Inflammatory macrophage treated with lipopolysaccharide for 1 hour (primary cell): ENCODE measurements at places on chromosomes 3 and 15.
A peak's percentile ranks its signal among the peaks of the same experiment; 100 is the strongest.

GRCh38 chr15:77967798-77968197 lies 109.7 kb downstream of the TBC1D2B start:
- no peak for DNase-seq

- DNase-seq, result no peak
Measured at GRCh38 chr3:122232485-122232884, 49.0 kb downstream of the CASR start.

DNA sequence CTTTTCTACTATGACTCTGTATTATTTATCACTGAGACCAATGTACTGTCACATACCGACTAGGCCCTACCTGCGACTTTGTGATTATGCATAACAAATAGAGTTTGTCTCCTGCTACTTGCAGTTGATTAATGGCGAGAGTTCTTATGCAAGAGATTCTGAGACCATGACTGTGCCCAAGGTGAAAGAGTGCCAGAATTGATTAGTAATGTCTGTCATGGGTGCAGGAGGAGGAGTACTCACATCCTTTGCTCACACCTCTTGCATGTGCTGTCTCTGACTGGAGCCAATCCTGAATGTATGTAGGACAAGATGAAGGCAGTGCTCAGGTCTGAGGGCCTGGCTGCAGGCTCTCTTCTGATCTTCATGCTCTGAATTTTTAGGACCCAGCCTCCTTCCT lies 260.7 kb downstream of the THSD4 start:
- DNase-seq, result no peak

DNA sequence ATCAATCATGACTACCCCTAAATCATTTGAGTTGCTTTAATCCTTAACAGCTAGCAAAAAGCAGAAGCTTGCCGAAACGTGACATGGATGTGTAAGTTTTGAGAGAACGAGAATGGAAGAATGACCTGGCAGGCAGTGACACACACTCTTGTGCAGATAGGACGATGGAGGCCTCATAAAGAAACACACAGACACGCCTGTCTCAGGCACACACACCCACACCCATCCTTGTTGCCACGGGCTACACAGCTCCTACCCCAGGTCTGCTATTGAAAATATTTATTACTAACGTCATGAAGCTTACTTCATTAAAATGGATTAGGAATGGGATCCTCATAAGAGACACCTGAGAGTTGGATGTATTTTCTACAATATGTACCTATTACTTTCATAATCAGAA lies 8.5 kb downstream of the MYO5C start:
- no peak for DNase-seq

GRCh38 chr15:66706840-66707239 lies 4.8 kb downstream of the SMAD6 start:
- DNase-seq, result no peak

GRCh38 chr3:169143506-169143905 lies 520.0 kb downstream of the MECOM start:
- DNase-seq, result no peak

GRCh38 chr3:163490119-163490518 lies 1588.2 kb downstream of the SI start:
- peak; percentile 27 for DNase-seq

DNA sequence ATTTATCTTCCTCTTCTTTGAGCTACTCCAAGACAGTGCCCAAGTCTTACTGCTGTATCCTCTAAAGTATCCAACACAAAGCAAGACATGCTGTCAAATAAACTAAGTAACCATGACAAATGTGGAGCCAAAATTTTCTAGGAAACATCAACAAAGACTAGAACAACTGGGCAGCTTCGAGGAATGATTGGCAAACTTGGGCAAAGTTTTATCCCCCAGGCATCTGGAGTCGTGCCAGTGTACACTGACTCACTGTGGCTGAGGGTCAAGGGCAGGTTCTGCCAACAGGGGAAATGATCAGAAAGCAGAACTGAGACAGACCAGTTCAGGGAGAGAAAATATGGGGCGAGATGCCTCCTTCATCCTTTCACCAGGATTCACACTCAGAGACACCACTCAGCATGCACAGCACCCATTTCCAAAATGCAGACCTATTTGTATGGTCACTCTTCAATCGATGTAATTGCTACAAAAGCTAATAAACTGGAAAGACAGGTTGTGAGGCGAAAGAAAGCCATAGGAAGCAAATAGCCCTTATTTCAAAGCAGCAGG lies 65.8 kb downstream of the MB21D2 start:
- peak; percentile 84 for DNase-seq

- DNase-seq, result no peak
Measured at GRCh38 chr3:43905157-43905556, 214.4 kb downstream of the ABHD5 start.

GRCh38 chr3:58218904-58219303 lies 8.1 kb upstream of the DNASE1L3 start:
- DNase-seq, result no peak

DNA sequence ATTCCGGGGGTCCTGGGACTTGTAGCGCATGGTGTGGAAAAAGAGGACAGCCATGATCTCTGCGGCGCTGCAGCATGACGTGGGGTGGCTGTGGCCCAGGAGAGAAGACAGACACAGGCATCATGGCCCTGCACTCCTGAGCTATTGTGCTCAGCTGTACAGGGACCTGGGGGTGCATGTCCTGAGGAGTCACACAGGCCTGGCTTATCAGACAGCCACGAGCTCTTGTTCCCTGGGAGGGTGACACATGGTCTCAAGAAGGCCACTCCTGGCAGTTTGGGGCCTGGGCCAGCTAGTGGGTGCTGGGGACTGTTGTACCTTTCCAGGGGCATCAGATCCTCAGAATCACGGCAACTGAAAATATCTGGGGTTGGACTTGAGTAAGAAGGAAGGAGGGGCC lies 13.7 kb downstream of the TKT start:
- no peak for DNase-seq

DNA sequence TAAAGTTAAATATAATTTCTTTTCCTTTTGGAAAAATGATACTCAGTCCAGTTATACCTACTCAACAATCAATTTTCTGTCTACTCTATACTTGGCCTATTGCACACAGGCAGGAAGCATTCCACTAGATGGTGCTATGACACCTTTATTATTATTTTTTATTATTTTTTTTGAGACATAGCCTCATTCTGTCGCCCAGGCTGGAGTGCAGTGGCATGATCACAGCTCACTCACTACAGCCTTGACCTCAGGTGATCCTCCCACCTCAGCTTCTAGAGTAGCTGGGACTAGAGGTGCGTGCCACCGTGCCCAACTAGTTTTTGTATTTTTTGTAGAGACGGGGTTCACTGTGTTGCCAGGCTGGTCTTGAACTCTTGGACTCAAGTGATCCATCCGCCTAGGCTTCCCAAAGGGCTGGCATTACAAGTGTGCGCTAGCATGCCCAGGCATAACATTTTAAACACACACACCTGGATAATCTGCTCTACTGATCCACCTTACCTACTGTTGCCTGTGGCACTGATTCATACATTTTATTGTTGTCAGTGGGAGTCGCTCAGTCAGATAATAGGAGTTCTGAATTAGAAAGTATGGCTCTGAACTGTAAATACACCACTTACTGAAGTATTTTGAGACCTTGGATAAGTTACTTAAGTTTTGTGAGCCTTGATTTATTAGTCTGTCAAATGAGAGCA lies 56.2 kb downstream of the EIF3J start:
- no peak for DNase-seq

GRCh38 chr15:42133356-42133755 lies 23.1 kb downstream of the PLA2G4F start:
- DNase-seq, result no peak

DNA sequence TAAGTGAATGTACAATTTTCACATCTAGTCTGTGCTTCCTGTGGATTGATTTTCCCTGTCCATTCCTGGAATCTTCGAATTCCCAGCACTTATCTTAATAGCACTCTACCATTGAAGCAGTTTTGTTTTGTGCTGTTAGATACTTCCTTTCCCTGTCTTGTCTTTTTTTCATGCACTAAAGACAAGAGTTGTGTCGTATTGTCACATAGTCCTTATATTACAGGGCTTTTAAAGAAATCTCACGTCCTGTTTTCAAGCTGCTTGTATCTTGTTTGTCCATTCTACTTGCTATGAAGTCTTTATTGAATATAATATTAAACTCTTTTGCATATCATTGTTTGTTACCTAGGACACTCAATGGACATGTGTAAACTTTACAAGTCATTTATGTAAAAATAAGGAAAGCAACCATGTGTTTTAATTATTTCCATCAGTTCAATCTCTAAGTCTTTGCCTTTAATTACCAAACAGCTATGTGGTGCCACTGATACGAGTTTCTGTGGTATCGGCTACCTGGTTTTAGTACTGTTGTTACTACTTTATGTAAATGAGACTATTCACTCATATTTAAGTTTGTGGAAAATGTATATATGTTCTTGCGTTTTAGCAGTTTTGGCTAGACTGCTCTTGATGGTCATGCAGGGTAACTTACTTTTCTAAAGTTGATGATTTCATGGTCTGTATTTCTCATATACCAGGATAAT lies 10.3 kb downstream of the PIK3CA start:
- DNase-seq, result no peak

DNA sequence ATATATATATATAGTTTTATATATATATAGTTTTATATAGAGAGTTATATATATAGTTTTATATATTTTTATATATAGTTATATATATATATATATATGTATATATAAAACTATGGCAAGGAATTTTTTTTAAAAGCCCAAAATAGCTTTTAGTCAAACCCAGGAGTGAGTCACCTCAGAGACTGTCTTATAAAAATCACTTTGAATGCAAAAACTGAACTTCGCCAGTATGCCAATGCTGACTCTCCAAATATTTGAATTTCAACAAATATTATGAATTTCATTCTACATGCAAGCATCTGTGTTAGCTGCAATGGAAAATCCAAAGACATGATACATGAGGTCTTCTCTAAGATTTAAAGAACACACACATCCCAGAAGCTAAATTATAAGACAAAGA lies 132.8 kb upstream of the NR2F2 start:
- DNase-seq, result no peak

DNA sequence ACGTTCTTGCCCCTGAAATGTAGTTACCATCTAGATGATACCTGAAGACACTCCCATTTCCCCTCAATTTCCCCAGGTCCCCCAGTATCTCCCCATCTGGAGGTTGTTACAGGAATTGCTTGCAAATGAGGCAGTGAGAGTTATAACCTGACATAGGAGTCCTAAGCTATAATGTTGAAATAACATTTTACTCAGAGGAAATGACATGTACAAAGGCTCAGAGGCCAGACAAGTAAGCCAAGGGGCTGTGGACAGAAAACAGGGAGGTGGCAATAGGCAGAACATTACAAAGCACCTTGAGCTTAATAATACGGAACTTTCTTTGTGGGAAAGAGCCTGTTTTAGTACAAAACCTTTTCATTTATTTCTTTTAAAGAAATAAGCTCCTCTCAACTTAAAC lies 171.9 kb downstream of the FRMD5 start:
- DNase-seq, result no peak

DNA sequence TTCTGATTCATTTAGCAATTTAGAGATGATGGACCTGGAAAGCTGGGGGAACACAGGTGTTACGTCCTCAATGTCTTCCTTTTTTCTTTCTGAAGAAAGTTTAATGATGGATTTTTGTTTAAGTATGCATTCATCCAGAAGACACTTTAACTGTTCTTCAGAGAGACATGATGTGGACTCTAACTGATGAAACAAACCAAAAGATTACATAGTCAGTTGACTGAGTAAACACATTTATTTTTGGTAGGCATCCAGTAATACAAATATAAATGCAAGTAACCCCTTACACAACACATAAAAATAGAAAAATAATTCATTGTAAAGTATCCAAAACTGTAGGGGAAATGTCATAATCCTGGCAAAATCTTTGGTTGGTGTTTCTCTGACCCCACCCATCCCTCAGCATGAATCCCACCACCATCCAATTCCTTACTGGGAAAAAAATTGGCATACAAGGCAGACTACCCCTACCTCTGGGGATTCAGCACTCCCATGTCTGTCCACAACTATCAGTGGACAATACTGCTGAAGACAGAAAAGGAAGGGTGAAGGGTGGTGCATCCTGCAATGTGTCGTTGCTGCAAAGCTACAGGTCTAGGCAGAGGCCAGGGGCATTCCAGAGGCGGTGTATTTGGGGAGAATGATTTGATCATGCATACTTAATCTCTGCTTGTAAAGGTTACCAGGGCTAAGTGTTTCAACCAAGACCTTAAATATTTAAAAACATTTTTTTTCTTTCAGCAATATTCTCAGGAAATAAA lies 37.4 kb downstream of the THBS1 start:
- DNase-seq, result no peak

GRCh38 chr3:42652611-42653302 lies 740 bp upstream of the ZBTB47 start:
- peak; percentile 76 for DNase-seq

- DNase-seq, result no peak
Measured at GRCh38 chr3:136343873-136344555, 93.9 kb downstream of the PCCB start.

- peak; percentile 68 for DNase-seq
Measured at GRCh38 chr3:170007031-170007663, 30.6 kb upstream of the GPR160 start.

- no peak for DNase-seq
Measured at GRCh38 chr15:40501487-40501886, 30.7 kb downstream of the CHST14 start.

DNA sequence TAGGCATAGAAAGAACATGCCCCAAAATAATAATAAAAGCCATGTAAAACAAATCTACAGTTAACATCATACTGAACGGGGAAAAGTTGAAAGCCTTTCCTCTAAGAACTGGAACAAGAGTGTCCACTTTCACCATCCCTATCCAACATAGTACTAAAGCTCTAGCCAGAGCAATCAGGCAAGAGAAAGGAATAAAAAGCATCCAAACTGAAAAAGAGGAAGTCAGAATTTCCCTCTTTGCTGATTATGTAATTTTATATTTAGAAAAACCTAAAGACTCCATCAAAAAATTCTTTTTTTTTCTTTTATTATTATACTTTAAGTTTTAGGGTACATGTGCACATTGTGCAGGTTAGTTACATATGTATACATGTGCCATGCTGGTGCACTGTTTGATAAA lies 661.6 kb upstream of the CBLB start:
- DNase-seq, result peak; percentile 5

DNA sequence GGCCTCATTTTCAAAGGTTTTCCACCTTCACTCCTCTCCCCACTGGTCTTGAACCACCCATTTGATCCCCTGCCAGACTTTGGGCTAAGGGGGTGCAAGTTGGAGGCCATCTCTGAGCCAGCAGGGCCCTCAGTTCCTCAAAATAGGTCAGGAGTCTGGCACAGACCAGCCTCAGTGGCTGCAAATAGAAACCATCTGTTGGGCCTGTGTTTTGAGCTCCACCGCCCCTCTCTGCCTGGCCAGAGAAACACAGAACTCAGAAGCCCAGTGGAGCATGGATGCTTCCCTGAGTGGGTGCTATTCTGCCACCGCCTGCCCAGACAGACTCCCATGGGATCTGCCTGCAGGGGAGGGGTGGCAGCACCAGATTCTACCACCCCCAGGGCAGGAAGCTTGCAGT lies 56.3 kb downstream of the CORO2B start:
- DNase-seq, result no peak

- no peak for DNase-seq
Measured at GRCh38 chr15:85479071-85479647, 98.8 kb downstream of the AKAP13 start.

- DNase-seq, result no peak
Measured at GRCh38 chr3:62167566-62168262, 205.6 kb downstream of the FEZF2 start.
